LHCN-M2 (cell line): ENCODE measurements at places on chromosomes 2 and 18. TPM values are rescaled to one million over a fixed set of nuclear protein-coding genes. Genes with fewer than 3 reads are reported as not detected.

GRCh38 chr2:38146275-38146906 lies 70.4 kb upstream of the CYP1B1 start:
- DNase-seq: peak; percentile 90

GRCh38 chr2:142940606-142941223 lies 63.3 kb downstream of the KYNU start:
- no peak for DNase-seq

GRCh38 chr2:216970359-216970915 lies 110.6 kb upstream of the TNP1 start:
- no peak for DNase-seq

DNA sequence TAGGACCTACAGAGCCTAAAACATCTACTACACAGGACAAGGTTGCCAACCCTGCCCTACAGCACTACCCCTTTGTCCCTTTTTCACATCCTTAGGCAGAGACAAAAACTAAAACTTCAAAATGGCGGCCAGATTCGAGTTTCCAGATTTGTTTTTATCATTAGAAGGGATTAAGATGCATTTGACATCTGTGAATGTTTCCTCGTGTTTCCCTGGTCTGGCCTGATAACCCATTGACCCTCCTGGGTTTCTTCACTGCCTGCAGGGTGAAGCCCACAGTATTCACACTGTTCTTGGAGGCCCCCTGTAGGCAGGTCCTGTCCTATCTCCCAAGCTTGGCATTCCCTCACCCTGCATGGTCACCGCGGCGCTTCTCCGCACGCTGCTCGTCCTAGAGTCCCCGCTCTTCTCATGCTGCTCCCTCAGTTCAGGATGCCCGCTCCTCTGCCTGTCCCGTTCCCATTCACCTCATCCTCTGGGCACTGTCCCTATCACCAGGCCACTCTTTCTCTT lies 67.6 kb downstream of the TPGS2 start:
- no peak for DNase-seq

DNA sequence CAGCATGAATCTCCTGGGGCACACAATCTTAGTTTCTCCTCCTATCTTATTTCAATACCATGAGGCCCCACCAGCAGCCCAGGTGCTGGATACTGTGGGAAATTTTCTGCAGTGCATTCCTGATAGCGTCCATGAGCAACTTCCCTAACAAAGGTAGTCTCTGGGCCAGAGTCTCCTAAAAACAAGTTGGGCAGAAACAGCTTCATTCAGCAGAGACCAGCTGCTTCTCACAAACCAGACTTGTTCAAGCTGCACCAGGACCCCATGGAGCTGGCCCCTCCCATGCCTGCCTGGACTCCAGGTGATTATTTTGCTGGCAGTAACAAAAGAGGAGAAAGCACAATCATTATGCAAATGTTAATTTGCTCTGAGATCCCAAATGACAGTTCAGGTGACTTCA lies 31.4 kb downstream of the MYO5B start:
- DNase-seq: no peak

GRCh38 chr2:29323301-29323700 lies 208.1 kb downstream of the CLIP4 start:
- DNase-seq: no peak

DNA sequence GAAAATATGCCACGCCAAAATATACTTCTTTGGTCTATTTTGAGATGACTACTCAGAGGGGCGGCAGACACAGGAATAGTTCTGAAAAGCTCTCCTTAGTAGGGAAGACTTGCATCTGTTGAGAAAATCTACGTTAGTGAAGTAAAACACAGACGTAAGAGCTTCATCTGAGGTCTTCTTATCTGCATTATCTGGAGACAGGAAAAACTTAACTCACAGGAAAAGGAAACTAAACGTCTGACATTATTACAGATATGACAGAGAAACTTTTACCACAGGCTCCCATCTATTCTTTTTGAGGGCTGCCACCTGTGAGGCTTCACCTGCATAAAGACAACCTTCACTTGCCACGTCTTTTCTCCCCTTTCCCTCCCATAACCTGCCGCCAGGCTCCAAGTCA lies 1295.7 kb downstream of the LRP1B start:
- DNase-seq: no peak

DNA sequence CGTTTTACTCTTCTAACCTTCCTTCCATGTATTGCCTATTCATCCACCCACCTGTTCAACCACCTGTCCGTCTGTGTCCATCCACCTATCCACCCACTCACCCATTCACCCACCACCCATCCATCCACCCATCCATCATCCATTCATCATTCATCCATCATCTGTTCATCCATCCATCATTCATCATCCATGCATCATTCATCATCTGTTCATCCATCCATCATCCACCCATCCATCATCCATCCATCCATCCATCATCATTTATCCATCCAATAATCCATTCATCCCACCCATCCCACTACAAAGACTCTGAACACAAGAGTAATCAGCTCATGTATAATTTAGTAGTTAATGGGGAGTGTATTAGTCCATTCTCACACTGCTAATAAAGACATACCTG lies 78.0 kb downstream of the ACOXL start:
- no peak for DNase-seq

Gene NAT8
- total RNA-seq: not detected in 2 replicates

Gene SPAST
- total RNA-seq: 17.7 and 17.9 TPM in 2 replicates

Gene CREG2
- 1.8 and 2.4 TPM in 2 replicates for total RNA-seq

Gene SOS1
- 12.7 and 16.8 TPM in 2 replicates for total RNA-seq

Gene PARD3B
- total RNA-seq: 2.8 and 4.0 TPM in 2 replicates

Gene SCYGR5
- not detected in 2 replicates for total RNA-seq
